ENCODE measurements at places on chromosomes 7 and 10.

- no peak for DNase-seq
These were observed 11.9 kb upstream of the LRRC27 start for GRCh38 chr10:132319853-132320653.

DNA sequence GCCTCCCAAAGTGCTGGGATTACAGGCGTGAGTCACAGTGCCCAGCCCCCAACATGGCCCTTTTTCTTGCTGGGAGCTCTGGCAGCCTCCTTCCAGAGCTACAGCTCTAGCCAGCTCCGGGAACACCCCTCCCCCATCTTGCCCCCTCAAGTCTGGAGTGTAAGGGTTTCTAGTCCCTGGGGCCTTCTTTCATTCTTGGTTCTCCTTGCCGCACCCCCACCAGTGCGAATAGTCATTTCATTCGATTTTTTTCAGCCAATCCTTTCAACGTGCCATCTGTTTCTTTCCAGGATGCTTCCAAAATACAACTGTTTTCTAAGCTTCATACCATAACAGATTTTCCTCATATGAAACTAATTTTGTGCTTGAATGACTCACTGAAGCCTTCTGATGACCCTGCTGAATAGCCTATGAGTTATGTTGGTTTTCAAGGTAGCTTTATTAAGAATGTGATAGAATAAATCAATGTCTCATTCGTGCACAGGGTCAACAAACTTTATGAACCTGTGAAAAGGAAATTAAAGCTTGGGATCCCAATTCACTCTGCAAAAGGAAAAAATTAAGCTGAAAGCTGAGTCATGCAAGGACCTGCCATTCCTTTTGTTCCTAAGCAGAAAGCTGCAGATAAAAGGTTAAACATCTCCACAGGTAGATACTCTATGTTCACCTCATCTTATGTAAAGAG lies 38.6 kb downstream of the CDC14C start:
- peak; percentile 67 for DNase-seq

- peak; percentile 53 for DNase-seq
These were observed 64.3 kb downstream of the HOXA1 start for GRCh38 chr7:27031289-27032172.

DNA sequence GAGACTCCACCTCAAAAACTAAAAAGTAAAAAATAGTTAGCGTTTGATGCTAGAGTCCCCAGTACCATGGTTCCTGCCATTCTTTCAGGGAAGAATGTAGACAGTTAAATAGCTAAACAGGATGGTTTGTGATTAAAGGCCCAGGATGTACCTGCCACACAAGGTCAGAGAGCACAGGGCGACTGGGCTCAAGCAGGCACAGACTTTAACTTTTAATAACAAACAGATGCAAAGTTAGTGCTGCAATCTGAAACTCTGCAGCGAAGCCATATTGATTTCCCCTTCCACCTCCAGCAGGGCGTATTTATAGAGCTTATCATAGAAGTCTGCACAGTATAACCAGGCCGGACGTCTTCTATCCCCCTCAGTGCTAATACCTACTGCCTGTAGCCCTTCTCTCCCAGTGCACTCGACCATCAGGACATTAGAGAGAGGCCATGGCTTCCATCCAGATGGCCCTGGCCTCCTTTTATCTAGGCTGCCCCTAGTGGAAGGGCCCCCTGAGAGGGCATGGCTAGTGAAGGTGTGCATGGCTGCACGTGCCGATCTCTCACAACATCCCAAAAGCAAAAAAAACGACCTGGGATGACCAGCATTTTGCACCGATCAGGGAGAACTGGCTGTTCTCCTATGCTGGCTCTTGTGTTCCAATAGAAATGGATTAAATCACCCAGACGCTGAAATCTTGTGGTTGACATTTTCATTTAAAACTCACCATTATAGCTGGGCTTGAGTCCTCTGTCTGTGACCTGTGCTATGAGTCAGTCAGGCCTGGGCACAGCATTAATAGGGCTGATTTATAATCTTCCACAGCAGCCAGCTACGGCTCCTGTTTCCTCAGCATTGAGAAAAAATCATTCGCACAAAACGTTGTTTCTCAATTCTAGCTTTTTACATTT lies 7.6 kb upstream of the BAG3 start:
- no peak for DNase-seq

DNA sequence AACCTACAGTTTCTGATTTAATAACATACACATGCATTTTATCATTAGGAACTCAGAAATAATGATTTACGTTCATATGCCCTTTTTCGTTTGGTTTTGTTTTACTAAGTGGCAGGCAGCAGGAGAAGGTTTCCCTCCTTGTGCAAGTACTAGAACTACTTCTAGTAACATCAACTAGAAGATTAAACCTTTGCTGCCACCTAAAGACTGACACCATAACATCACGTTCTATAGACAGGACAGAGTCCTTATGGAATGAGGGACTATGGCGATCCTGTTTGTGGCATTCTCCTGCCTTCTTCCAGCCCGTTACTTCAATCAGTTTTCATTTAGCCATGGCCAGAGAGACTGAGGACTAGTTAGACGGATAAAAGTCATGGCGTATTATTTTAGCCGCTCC lies 53.2 kb downstream of the GAD2 start:
- peak; percentile 54 for DNase-seq

DNA sequence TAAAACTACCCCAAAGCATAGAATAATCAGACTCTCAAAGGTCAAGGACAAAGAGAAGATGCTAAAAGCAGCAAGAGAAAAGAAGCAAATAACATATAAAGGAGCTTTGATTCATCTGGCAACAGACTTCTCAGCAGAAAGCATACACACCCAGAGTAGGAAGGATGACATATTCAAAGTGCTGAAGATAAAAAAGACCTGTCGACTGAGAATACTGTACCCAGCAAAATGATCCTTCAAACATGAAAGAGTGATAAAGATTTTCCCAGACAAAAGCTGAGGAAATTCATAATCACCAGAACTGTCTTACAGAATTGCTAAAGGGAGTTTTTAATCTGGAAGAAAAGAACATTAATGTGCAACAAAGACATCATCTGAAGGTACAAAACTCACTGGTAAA lies 14.9 kb downstream of the KCNK18 start:
- no peak for DNase-seq

DNA sequence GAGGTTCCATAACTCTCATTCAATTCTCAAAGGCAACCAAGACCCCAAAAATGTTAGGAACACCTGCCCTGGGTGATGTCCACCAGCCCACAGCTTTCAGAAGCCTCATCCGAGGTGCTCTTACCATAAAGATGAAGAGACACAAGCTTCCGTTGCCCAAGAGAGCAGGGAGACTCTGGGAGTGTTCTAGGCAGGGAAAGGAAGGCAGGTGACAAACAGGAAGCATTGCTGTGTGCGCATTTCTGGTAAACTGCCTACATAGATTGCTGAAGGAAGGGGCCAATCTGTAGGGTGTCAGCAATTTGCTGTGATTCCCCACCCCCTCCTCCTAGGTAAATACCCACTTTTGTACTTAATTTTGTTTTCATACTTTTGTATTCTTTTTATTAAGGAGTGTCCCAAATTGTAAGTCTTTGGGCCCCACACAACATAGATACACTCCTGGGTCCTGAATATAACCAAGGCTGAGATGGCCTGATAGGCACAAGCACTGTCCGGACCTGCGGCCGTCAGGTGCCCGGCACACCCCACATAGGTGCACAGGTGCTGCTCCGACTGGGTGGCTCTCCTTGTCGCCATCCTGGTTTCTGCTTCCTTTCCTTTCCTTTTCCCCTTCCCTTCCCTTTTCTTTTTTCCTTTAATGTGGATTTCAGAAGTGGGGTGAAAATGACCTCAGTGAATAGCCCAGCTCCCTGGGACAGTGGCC lies 51.4 kb upstream of the SMNDC1 start:
- no peak for DNase-seq

- DNase-seq = no peak
These were observed 203.3 kb downstream of the BAMBI start for GRCh38 chr10:28880683-28880950.

GRCh38 chr10:74008212-74008731 lies 10.4 kb downstream of the VCL start:
- peak; percentile 55 for DNase-seq

- no peak for DNase-seq
These were observed 14.5 kb downstream of the PDGFA start for GRCh38 chr7:505171-505570.

DNA sequence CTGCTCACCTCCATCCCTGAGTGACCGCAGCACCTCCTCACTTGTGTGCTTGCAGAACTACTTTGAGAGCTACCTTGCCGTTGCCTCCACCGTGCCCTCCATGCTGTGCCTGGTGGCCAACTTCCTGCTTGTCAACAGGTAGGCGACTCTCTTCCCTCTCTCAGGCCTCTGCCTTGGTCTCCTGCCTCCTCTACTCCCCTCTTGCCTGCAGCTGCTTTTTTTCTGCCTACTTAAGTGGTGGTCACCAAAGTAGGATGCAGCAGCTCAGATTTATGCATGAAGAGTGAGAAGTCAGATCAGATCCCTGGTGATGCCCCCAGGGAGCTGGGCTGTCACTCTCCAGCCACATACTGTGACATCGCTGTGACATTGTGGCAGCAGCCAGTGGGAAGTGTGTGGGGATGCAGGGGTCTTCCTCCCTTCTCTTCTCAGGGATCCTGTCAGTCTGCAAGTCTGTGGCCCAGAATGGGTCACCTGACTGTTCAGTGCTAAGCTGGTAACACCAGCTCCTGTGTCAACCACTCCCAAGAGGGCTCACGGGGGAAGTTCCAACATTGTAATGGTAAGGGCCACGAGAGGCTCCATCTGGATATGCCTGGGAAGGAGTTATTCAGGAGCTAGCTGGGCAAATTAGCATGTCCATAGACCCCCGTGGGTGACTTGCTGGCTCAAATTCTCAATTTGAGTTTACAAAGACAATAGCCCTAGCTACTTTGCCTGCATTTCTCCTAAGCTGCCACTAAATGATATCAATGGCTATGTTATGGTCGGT lies 25.3 kb downstream of the SLC29A3 start:
- DNase-seq = no peak

DNA sequence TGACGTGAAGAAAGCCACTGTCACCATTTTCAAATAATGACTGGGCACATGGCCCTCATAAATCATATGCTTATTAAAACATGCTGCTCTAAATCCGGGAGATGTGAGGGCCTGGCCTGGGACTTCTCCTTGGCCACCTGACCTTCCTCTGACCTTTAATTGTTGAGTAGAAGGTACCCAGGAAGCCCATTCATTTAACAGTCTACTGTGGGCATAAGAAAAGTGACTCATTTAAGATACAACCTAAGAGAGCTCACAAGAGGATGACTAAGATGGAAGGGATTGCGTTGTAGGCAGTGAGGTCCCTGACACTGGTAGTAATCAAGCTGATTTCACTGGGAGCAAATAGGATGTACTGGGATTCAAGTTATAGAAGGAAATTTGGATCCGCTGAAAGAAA lies 203.4 kb upstream of the GPR26 start:
- DNase-seq = no peak

DNA sequence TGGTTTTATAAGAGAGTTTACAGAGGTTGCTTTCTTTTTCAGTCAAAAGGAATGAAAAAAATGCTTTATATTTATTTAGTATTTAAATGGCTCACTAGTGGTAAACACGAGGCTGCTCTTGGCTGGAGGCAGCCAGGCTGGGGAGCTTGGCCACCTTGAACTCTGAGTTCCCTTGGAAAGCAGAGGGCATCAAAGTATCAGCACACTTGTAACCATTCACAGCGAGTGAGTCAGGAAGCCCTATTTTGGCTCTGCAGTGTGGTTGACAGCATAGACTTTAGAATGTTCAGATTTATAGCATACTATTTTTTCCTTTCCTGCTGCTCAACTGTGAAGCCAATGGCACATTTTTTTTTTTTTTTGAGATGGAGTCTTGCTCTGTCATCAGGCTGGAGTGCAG lies 51.6 kb downstream of the CYCS start:
- no peak for DNase-seq

DNA sequence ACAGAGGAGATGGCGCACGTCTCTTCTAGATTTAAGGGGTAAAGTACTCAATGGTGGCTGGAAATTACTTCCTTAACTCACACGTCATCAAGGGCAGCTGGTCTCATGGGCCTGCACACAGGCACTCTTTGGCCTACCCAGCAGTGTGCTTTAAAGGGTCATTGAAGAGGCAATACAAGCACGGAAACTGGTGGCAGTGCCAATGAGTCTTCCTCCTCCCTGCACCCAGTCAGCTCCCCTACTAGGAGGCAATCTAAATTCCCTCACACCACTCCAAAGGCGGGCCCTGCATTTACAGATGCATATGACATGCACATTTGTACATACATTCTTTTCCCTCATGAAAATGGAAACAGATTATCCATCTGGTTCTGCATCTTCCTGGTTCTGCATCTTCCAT lies 47.4 kb downstream of the PPIF start:
- no peak for DNase-seq

DNA sequence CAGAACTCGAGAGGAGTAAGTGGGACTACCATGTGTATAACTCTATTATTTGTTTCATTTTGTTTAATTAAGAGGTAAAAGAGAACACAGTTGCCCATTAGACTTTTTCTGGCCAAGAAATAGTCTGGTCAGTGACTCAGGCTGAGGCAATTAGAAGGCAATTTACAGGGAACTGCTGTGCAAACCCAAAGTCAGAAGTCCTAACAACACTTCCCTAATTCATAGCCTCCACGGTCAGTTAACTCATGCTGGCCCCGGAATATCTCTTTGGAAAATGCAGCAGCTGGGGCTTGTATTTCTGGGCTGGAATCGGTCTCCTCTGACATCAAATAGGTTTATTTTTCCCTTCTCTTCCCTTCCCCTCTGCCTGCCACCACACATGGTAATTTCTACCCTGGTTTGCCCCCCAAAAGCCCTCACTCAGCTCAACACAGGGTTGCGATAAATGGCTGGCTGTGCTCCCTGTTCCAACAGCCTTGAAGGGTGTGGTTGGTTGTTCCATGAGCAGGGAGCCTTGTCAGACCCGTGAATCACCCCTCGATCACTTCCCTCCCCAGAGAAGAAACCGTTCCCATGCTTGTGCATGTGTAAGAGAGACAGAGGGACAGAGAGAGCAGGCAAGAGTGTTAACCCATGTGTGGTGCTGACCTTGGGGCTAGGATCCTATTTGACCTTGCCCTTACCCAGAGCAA lies 5.3 kb downstream of the SH3PXD2A start:
- no peak for DNase-seq

DNA sequence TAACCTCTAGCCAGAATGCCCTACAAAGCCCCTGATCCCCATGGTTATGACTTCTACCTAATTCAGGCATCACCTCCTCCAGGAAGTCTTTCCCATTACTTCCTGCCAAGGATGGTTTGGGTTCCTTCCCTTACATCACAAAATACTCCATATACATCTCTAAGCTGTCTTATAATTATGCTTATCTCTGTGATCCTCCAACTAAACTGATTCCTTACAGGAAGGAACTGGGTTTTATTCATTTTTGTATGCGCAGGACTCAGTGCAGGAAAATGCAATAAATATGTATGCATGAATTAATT lies 41.3 kb downstream of the PIP4K2A start:
- no peak for DNase-seq

DNA sequence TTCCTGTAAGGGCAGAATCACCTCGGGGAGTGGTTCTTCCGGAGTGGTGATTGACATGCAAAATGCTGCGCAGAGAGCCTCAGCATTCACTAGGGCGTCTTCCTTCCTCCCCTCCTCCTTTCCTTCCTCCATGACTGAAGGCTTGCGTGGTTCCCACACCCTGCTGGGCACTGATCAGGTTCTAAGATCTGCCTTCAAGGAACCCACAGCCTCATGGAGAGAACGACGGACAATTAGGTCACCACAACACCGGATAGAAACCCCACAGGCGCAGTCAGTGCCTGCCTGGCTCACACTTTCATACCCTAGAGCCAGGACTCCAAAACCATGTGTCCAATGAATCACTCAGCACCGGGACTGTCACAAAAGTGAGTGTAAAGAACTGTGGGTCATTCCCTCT lies 131.3 kb downstream of the DPP6 start:
- DNase-seq = no peak

Data from muscle of back (tissue), 13 donors.